Astrocyte of the hippocampus (primary cell): ENCODE measurements at places on chromosomes 1 and 21.

DNA sequence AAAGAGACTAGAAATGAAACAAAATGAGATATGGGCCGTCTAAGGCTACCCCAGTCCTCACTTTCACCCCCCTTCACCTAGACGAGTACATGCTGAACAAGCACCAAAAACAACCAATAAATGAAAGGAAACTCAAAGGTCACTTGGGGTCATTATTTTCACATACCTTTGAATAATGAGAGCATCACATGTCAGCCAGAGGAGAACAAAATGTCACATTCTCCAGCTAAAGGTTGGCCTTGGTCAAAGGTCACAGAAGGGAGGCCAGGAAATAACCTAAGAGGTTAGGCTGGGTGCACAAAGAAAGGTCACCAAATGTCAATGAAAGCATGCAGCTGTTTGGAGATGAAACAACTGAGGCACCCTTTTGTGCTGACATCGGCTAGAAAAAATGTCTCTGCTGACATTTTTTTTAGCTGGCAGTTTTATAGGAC, 288.7 kb upstream of the USP25 start:
- no peak for DNase-seq

DNA sequence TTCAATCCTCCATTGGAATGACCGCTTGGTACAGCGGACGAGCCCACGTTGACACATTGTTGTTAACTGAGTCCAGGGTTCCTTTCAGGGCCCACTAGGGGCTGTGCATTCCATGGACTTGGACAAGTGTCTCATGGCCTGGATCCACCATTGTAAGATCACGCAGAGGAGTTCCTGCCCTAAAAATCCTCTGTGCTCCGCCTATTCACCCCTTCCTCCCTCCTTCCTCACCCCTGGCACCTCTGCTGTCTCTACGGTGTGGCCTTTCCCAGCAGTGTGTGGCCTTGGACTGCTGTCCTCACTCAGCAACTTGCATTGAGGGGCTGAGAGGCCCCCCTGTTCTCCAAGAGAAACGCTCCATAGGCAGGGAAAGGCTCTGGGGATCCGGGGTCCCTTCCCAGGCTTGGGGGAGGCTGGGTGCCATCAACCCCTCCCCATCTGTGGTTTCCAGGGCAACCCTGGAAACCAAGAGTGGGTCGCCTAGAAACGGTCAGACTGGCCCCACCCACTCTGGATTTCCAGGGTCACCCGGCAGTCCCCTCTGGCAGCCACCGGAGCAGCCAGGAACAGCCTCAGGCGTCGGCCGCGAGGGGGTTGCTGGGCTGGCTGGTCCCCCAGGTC, 50.9 kb downstream of the MEGF6 start:
- no peak for DNase-seq

DNA sequence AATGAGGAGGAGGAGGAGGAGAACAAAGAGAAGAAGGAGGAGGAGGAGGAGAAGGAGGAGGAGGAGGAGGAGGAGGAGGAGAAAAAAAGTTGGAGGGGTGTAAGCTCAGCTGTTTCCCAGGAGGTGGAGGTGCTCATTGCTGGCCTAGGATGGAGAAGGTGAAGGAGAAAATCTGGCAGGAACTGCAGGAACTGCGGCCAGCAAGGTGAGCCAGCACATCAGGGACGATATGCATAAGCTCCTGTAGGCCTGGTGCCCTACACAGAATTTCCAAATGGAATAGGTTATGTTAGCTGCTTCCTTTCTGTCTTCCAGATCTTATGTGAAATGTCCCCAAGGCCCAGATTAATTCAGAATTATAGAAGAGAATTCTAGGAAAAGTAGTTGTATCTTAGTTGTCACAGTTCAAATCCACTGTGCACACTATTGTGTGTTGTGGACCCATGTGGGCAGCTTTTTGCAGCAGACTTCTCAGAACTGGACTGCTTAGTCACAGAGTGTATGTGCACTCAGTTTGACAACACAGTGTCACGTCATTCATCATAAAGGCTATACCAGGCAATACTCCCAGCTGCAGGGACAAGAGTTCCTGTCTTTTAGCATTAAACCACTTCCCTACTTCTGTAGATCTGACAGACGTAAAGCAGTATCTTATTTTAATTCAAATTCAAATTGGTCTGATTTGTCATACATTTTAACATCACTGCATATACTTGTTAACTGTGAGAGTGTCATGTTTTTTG, 303.7 kb downstream of the HLX start:
- no peak for DNase-seq

GRCh38 chr1:221634606-221635005, 107.3 kb downstream of the DUSP10 start:
- DNase-seq: no peak

DNA sequence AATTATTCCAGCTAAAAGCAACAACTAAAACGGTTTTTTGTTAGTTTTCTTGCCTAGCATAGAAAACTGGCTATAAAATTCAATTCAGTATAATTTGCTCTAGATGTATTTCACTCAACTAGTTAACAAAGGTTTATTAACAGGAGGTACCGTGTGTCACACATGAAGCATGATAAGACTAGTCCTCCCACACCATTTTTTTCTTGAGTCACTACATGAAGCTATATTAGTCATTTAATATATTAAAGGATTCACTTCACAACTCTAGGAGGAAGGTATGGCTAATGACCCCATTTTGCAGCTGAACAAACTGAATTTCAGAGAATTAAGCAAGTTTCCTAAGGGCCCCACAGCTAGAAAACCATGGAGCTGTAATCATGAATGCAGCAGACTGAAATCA, 307.8 kb upstream of the USP25 start:
- no peak for DNase-seq

DNA sequence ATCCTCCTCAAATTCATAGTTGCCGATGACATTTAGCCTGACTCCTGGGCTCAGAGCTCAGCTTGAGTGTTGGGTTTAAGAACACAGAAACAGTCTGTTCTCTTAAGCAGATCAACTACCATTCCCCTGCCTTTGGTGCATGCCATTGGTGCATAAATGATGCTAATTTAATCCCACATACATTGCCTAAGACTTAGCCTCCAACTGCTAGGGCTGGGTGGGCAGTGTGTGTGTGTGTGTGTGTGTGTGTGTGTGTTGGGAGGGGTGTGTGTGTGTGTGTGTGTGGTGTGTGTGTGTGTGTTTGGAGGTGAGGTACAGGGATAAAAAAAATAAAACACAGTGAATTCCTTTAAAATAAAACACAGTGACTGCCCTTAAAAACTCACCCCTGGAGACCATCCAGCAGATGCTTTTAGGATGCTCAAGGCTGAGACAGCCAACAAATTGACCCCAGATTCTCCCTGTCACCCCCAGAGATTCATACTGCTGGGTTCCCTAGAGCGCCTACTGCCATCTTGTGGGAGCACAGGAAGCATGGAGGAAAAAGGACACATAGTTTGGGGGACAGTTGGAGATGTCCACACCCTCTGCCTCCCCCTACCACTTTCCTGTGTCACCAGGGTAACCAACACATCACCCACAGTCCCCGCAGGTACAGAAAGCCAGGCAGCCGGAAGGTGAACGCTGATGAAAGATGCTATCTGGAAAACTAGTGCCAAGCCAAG, 30.6 kb downstream of the KLHDC7A start:
- DNase-seq: no peak

DNA sequence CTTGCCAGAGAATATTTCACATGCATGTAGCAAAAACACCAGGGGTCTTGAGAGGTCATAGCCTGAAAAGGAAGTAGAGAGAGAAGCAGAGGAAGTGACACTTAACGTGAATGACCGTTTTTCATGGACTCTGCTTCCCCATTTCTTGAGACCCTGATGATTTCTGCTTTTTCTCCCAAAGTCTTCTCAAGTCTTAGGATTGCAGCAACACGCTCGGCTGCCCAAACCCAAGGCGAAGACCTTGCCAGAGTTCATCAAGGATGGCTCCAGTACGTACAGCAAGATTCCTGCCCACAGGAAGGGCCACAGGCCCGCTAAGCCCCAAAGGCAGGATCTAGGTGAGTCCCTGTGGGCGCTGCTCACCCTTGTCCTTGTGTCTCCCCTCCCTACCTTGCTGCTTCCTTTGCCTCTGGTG, 12.8 kb downstream of the THEMIS2 start:
- DNase-seq: no peak

DNA sequence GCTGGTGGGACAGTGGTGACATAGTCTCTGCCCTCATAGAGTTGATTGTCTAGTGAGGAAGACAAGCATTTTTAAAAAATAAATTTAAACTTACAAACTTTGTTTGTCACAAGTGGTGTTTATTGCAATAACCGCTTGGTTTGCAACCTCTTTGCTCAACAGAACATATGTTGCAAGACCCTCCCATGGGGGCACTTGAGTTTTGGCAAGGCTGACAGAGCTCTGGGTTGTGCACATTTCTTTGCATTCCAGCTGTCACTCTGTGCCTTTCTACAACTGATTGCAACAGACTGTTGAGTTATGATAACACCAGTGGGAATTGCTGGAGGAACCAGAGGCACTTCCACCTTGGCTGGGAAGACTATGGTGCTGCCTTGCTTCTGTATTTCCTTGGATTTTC, 58.4 kb downstream of the LAMC2 start:
- DNase-seq: no peak

DNA sequence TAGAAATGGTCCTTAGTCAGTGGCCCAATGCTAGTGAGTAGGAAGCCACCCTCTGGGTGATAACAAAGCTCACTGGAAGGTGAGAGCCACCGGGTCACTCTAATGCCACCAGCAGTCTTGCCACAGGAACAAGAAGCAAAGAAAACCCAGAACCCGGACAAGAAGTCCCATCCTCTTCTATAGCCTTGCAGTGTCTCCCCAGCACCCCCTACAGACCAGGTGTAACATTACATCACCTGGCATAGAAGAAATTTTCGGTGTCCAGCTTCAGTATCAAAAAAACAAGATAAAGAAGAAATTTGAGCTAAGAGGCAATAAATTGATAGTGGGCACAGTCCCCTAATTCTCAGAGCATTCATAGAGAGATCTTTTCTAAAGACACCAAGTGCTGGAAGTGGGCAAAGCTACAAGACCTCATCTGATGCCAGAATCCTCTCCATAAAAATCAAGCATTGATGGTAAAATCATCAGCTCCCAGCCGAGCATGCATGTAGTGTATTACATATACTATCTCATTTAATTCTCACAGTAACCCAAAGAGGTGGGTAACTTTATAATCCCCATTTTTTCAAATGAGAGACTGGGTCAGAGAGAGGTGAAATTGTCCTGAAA, 491.0 kb downstream of the MATN1 start:
- DNase-seq: no peak

DNA sequence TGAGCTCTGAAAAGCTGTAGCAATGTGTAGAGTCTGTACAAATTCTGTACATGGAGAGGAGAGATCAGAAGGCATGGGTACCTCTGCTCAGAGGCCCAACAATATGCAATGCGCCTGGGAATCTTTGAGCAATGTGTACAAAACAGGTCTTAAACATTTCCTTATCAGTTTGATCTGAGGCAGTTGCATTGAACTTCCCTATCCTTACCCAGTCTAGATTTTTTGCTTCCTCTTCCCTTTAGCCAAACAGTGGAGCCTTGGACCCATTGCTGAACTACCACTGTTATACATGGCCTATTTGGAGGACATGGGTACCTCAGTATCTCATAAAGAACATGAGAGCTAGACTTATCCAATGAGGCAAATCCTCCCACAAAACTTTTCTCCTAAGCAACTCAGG, 12.6 kb upstream of the MNDA start:
- no peak for DNase-seq

DNA sequence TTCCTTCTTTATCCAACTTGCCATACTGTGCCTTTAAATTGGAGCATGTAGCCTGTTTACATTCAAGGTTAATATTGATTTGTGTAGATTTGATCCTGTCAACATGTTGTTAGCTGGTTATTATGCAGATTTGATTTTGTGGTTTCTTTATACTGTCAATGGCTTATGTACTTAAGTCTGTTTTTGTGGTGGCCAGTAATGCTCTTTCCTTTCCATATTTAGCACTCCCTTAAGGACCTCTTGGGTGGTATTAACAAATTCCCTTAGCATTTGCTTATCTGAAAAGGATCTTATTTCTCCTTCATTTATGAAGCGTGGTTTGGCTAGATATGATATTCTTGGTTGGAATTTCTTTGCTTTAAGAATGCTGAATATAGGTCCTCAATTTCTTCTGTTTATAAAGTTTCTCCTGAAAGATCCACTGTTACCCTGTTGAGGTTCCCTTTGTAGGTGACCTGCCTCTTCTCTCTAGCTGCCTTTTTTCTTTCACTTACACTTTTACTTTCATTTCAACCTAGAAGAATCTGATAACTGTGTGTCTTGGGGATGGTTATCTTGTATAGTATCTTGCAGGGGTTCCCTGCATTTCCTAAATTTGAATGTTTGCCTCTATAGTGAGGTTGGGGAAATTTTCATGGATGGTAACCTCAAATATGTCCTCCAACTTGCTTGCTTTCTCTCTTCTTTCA, 86.9 kb upstream of the NEGR1 start:
- DNase-seq: peak; percentile 0

DNA sequence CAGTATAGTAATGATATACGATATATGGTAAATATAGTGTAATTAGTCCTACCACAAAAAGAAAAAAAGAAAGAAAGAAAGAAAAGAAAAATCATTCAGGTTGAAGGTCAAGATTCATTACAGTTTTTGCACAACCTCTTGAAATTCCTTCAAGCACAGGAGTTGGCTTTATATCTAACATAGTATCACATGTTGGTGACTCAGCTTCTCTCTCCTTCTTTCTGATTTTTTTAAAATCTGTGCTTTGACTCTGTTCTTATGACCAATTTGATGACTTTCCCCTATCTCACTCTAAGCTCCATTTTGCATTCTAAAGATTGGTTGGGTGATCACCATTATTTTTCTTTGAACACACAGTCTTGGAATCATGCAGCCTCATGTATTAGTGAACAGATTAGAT, 148.2 kb upstream of the COL11A1 start:
- DNase-seq: peak; percentile 33

- peak; percentile 93 for DNase-seq
Observed at GRCh38 chr1:11693024-11693590, 1.6 kb downstream of the DRAXIN start.
